Upper lobe of left lung (tissue), 6 donors: ENCODE measurements at places on chromosomes 7 and 10.

GRCh38 chr7:44534501-44534900 lies 6.6 kb downstream of the NPC1L1 start:
- H3K36me3 ChIP-seq, result no peaks in the 10 kb centered on the region
- no peaks in the 10 kb centered on the region for H3K27me3 ChIP-seq
- no peaks in the 10 kb centered on the region for H3K4me1 ChIP-seq
- H3K27ac ChIP-seq, result no peak overlapping the region
- no peak overlapping the region for H3K4me3 ChIP-seq

- no peaks in the 10 kb centered on the region for H3K36me3 ChIP-seq
- H3K4me1 ChIP-seq, result peaks cover 21% of the 10 kb centered on the region
- H3K27ac ChIP-seq, result peak overlapping the region; percentile 71
- no peaks in the 10 kb centered on the region for H3K27me3 ChIP-seq
- DNase-seq, result peak; percentile 86
- H3K4me3 ChIP-seq, result no peak overlapping the region
Measured at GRCh38 chr7:98354511-98355249, 46.2 kb downstream of the BAIAP2L1 start.

DNA sequence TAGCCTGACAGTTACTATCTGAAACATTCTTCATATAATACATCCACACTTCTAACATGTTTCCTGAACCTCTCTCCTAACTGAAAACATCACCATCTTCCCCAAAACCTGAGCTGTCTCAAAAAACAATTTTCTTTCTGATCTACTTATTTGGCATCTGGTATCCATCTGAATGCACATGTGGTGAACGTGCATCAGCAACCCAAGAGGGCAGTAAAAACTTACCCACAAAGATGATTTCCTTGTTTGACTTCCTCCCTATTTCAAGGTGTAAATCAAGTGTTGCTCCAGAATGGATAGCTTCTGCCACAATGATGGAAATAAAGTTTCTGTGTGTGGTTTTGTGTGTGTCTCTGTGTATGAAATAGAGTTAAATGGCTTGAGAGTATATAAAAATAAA lies 500.4 kb downstream of the MAGI2 start:
- H3K27me3 ChIP-seq, result no peaks in the 10 kb centered on the region
- H3K27ac ChIP-seq, result no peak overlapping the region
- DNase-seq, result no peak
- H3K4me1 ChIP-seq, result no peaks in the 10 kb centered on the region
- H3K4me3 ChIP-seq, result no peak overlapping the region

GRCh38 chr10:22999942-23000341 lies 72.1 kb downstream of the ARMC3 start:
- no peaks in the 10 kb centered on the region for H3K4me1 ChIP-seq
- H3K36me3 ChIP-seq, result no peaks in the 10 kb centered on the region
- H3K27ac ChIP-seq, result no peak overlapping the region

GRCh38 chr10:28282336-28282735 lies 20.5 kb downstream of the MPP7 start:
- H3K4me3 ChIP-seq, result no peak overlapping the region
- no peak for DNase-seq
- H3K27ac ChIP-seq, result no peak overlapping the region
- H3K4me1 ChIP-seq, result no peaks in the 10 kb centered on the region
- H3K27me3 ChIP-seq, result no peaks in the 10 kb centered on the region

DNA sequence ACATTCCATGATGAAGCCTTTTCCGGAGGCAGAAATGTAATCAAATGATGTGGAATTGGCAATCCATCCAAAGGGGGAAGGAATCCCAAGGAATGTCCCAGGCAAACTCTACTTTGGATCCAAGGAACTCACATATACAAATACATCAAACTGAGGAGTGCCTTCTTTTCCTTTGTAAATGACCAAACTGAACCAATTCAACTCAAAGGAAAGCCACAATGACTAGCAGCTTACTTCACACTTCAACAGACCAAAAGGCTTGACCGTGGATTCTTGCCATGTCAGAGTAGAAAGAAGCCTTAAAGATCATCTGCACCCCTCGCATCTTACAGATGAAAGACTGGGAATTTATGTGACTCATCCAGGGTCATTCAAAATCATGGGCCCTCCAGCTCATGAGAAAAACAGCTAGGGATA lies 79.7 kb upstream of the MACROH2A2 start:
- H3K36me3 ChIP-seq, result no peaks in the 10 kb centered on the region
- no peak for DNase-seq
- no peaks in the 10 kb centered on the region for H3K27me3 ChIP-seq

DNA sequence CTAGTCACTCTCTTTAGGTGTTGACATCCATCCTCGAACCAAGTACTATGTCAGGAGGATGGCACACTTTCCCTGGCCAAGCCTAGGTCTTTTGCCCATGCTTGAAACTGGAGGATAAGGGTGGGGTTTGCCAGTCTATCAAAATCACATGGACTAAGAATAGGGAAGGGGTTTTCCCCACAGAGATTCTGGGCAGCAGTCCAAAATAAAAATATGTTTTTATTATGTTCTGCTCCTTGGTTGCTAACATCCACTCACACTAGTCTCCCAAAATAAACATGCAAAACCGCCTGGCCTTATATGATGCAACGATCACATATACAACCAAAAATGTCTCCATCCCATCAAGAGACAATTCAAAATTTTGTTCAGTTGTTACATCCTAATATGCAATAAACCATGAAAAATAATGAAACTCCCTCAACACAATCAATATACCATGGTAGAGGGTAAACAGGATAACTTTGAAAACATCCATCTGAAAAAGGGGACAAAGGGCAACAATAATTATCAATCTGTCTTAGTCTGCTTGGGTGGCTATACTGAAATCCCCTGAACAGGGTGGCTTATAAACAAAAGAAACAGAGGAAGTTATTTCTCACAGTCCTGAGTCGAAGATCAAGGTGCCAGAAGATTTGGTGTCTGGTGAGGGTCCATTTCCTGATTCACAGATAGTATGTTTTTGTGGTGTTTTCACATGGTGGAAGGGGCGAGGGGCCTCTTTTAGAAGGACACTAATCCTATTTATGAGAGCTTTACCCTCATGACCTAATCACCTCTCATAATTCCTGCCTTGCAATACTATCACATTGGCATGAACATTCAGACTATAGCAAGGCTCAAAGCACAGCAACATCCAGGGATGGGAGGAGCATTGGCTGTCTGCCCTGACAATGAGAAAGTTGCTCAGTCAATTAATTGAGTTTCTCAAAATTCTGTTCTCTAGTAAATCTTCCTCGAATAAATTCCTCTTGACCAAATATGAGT lies 159.3 kb downstream of the ETV1 start:
- no peaks in the 10 kb centered on the region for H3K27me3 ChIP-seq
- H3K36me3 ChIP-seq, result no peaks in the 10 kb centered on the region
- no peaks in the 10 kb centered on the region for H3K4me1 ChIP-seq
- no peak overlapping the region for H3K4me3 ChIP-seq

DNA sequence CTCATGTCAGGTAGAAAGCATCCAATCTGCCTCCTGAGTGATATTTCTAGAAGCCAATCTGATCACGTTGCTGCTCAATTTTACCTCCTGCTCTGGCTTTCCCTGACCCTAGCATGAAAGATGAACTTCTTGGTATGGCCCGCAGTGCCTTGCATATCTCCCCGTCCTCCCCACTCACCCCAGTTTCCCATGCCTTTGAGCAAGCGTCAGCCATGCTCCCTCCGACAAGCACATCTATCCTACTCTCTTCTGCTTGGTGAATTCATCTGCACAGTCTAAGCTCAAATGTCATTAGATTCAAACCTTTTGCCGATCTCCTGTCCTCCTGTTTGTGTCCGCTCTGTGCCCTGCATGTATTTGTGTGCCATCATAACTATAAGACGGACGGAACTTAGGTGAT lies 6.2 kb upstream of the TBXAS1 start:
- no peaks in the 10 kb centered on the region for H3K36me3 ChIP-seq
- H3K27me3 ChIP-seq, result no peaks in the 10 kb centered on the region
- H3K4me1 ChIP-seq, result no peaks in the 10 kb centered on the region
- H3K4me3 ChIP-seq, result no peak overlapping the region
- no peak for DNase-seq

DNA sequence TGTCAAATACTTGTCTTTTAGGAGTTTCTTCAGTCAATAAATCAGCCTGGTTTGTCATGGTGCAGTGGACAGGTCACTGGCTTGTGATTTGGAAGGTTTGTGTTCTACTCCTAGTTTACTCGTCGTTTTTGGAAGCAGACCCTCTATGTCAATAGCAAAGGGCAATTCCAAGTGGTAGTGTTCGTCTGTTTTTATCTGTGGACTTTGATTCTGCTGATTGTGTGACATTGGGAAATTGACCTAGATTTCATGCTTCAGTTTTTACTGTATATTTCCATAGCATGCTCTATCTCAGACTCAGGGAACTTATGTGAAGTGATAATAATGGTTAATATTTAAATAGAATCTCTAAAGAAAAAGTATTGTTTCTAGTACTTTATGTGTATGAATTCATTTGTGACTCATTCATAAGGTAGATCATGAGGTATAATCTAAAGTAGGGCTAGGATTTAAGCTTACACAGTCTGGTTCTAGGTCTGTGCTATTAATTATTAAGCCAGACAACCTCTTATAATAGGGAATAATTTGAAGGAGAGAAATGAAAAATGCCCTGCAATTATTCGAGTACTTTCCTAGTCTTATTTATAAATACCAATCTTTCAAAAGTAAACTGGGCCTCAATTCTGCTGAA lies 198.1 kb downstream of the REEP3 start:
- H3K4me3 ChIP-seq, result no peak overlapping the region
- no peaks in the 10 kb centered on the region for H3K27me3 ChIP-seq
- no peak overlapping the region for H3K27ac ChIP-seq
- H3K36me3 ChIP-seq, result no peaks in the 10 kb centered on the region
- peaks cover 13% of the 10 kb centered on the region for H3K4me1 ChIP-seq
- no peak for DNase-seq

DNA sequence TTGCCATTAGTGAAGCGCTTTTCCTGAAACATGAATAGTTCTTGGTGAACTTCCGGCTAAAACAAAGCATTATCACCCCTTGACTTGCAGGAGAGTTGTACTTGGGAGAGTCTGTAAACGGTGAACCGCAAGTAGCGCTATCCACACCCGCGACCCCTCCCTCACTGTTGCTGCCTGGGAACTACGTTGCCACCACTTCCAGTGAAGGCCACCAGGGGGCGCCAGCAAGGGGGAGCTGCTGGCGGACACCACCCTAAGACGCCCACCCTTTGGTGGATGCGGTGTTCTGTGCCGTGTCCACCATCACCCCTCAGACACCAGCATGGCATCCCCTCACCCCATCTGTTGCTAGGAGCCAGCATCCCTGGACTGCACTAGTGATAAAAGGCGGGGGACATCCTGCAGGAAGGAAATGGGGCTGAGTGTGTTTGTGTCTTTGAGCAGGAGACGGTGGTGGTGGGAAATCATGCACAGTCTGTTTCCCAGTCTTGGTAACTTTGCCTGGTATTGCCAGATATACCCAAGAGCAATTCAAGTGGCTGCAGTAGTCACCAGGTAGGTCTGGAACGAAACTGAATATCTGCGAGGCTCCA lies 298.2 kb downstream of the FRMD4A start:
- H3K4me1 ChIP-seq, result peaks cover 5% of the 10 kb centered on the region
- H3K4me3 ChIP-seq, result no peak overlapping the region
- H3K27ac ChIP-seq, result no peak overlapping the region
- no peaks in the 10 kb centered on the region for H3K36me3 ChIP-seq
